Hypothalamus (tissue), 51 donors: ENCODE measurements at places on chromosomes 11 and 22.

DNA sequence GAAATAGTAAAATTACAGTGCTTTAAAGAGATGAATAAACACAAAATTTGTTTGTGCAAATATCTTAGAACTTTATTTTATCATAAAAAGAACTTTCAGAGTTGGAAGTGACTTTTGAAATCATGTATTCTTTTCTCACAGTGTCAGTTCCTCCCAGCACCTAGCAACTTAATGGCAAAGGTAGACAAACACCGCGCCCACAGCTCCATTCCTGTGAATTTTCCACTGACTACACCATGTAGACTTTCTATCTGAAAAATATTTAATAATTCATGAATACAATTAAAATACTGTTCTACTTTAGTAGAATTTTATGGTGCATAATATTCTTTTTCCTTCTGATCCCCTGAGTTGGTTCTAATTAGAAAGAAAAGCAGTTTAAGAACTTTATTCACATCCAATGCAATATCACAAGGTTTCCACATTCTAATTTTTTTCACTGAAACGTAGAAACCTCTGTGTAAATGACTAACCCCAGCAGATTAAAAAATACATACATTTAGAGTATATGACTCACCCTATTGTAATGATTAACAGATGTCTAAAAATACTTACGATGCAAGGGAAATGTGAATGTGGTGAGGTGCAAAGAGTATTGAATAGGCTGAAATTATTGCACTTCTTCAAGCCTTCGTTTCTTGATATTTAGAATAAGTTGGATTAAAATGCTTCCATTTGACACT lies 218.2 kb upstream of the CCDC179 start:
- DNase-seq, result no peak

DNA sequence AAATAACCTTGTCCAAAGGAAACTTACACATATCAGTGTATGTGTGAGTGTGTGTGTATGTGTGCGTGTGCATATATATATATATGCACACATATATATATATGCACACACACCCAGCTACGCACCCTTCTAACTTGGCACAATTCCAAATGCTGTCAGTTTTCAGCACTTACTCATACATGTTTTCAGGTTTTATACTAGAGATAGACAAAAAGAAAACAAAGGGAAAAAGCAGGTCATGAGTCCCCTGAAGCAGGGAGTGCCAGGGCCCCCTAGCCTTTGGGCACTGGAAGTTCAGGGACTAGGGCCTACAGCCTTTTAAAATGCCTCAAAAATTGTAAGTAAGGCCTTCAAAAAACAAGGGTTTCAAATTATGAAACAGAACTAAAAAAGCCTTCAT lies 265.4 kb downstream of the CADM1 start:
- no peak for DNase-seq

DNA sequence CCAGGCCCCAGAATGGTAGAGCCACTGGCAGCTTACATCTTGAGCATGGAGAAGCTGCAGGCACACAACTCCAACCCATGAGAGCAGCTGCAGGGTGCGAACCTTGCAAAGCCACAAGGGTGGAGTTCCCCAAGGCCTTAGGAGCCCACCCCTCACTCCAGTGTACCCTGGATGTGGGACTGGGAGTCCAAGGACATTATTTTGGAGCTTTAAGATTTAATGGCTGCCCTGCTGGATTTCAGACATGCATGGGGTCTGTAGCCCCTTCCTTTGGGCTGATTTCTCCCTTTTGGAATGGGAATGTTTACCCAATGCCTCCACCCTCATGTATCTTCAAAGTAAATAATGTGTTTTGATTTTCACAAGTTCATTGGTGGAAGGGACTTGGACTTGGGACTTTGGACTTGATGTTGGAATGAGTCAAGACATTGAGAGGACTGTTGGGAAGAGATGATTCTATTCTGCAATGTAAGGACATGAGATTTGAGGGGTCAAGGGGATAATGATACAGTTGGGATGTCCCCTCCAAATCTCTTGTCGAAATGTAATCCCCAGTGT lies 1.1 kb upstream of the KRTAP5-7 start:
- no peak for DNase-seq

DNA sequence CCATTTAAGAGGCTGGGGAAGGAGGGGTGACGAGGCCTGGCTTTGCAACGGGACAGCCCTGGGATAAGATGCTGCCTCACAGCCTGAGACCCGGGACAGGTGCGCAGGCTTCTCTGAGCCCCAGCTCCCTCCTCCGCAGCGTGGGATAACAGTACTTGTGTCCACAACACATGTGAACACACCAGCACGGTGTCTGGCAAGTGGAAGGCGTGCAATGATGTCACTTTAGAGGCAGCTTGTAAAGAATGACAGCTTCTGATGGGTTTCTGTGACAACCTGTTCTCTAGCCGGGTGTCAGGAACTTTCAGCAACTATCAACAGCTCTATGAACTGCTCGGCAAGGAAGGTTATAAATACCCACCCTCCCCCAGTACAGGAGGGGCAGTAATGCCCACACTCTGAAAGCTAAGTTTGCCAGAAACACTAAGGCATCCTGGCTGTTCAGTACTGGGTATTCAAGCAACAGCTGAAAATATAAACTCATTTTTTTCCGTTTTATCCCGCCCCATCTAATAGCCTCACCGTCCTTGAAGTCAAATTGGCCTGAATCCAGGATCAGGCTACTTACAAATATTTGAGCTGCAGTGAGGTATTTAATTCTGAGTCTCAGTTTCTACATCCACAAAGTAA lies 59.7 kb downstream of the MYH9 start:
- no peak for DNase-seq

DNA sequence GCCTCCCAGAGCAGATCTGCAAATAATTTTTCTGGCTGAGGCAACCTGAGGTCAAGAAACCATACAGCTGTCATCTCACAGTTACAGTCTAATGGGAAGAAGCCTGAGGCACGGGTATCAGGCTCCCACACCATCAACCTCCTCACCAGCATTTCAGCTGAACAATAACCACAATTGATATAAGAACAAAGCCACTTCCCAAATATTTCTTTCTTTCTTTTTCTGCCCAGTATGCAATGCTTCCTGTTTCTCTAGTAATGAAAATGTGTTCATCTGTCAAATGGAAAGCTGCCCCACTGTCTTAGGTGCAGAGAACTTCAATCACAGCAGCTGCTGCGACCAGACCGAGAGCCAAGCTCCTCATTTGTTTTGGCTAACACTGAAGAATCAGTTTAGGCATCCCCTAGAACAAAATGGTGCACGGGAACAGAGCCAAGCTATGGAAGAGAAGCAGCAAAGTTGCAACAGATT lies 108.4 kb downstream of the BLID start:
- peak; percentile 22 for DNase-seq
